ENCODE measurements at places on chromosomes 7 and 10.

- H3K36me3 ChIP-seq = no peaks in the 10 kb centered on the region
- no peak overlapping the region for H3K4me3 ChIP-seq
- DNase-seq = no peak
Observed at GRCh38 chr10:55212051-55212450, 411.0 kb upstream of the PCDH15 start.

DNA sequence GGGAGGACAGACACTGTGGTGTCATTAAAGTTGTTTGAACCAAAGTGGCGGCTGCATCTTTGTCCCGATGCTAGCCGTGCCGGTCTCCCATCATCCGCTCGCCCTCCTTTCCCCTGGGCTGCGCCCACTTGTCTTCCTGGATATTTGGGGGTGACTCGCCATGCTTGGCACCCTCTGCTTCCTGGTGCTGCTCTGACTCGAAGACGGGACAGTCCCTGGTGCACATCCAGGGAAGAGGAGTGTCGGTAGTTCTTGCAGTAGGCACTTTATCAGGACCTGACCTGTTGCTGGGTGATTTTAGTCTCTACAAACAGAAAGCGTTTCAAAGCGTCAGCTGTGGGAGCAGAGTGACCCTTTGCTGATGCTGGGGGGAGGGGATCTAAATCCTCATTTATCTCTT, 68.3 kb upstream of the DNAJB6 start:
- DNase-seq = no peak
- H3K36me3 ChIP-seq = no peaks in the 10 kb centered on the region
- peaks cover 4% of the 10 kb centered on the region for H3K4me1 ChIP-seq
- no peak overlapping the region for H3K27ac ChIP-seq

DNA sequence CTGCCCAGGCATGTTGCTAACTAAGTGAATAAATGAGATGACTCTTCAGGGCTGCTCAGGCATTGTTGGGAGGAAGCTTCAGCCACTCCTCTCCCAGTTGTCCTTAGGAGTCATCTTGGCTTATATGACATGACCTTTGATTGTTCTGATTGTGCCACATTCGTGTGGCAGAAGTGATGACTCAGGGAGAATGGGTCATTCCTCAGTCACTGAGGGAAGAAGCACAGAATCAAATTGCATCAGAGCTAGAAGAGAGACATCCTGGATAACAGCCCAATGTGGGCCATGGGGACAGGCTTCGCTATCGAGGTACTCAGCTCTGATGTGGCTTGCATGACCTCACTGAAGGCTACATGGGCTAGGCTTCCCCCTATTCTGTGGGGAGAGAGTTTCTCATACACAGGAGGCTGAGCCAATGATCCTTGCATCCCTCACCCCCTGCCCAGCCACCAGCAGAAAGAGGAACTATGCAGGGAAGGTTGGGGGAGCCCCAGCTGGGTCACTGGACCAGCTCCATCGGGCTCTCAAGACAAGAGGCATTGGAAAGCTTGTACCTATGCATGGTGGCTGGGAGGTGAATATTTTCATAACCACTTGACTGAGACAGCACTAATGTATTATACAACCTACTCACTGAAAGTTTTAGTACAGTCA, 6.0 kb upstream of the HMX3 start:
- no peaks in the 10 kb centered on the region for H3K36me3 ChIP-seq
- H3K4me1 ChIP-seq = peaks cover 4% of the 10 kb centered on the region
- H3K27me3 ChIP-seq = peaks cover under 1% of the 10 kb centered on the region
- no peak overlapping the region for H3K4me3 ChIP-seq
- no peak overlapping the region for H3K27ac ChIP-seq

DNA sequence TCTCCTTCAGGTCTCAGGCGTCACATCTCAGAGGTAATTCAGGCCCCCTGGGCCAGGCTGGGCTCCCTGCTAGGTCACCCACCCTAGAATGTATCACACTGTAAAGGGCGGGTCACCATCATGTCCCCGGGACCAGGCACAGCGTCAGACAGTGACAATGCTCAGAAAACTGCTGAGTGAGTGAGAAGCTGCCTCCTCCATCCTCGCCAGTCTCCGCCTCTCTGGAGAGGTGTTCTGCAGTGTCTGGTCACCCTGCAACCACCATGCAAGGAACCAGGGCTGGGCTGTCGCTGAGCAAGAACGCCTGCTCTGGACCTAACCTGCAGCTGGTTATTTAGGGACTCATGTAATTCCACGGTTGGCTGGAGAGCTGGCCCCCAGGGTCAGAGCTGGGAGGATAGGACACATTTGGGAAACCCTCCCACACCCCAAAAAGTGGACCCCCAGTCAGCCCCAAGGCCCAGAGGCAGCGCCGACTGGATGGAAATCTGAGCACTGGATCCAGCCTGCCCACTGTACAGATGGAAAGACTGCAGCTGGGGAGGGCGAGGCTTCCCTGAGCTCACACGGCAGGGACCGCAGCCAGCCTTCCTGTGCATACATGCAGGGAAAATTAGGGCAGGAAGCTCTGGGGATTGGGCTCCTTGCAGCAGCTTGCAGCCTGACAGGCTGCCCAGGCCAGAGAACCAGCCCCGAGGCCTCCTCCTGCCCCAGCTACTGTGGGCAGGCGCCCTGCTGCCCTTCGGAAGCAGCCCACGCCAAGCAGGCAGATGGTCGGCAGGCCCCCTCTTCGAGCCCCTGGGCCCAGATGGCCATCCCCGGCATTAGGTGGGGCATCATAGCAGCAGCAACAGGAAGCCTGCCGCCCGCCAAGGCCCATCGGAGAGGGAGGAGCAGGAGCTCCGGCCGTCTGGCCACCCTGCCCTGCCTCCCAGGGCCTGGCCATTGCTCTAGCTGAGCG, 105.4 kb upstream of the ZMIZ1 start:
- DNase-seq = no peak
- H3K36me3 ChIP-seq = no peaks in the 10 kb centered on the region
- H3K27me3 ChIP-seq = no peaks in the 10 kb centered on the region
- H3K4me3 ChIP-seq = no peak overlapping the region
- no peaks in the 10 kb centered on the region for H3K4me1 ChIP-seq

DNA sequence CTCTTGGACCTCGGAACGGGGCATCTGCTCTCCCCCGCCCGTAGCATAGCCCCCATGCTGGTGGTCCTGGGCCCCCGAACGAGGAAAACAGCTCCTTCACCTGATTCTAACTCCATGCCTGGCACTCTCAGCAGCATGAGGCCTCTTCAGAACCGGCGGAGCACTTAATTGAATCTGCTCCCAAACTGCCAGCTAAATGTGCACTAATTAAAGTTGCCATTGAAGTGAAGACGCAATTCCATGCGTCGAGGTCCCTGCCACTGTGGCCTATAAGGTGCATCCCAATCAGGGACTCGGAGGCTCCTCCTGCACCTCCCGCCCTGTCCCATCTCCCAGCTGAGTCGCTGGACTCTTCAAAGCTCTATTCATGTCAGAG, 41.3 kb upstream of the ADGRA1 start:
- H3K27ac ChIP-seq = no peak overlapping the region
- H3K4me3 ChIP-seq = no peak overlapping the region
- no peaks in the 10 kb centered on the region for H3K36me3 ChIP-seq
- no peaks in the 10 kb centered on the region for H3K4me1 ChIP-seq
- no peak for DNase-seq

DNA sequence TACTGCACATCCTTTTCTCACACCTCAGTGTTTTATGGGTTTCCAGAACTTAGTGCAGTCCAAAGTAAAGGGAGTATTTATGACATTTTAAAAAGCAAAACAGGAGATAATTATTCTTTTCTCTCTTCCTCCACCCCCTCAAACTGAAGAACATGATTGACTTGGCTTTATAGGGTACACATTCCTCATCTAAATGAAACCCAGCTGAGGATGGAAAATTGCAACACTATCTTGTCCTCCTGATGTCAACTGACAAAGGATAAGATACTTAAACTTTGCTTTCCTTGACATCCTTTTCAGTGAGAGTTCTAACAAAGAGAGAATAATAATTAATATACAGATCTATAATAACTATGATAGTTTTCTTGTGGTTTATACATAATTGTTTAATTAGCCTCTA, 299.1 kb downstream of the BBS9 start:
- H3K4me1 ChIP-seq = no peaks in the 10 kb centered on the region
- no peak overlapping the region for H3K27ac ChIP-seq
- no peak for DNase-seq
- H3K36me3 ChIP-seq = no peaks in the 10 kb centered on the region
- no peaks in the 10 kb centered on the region for H3K27me3 ChIP-seq

DNA sequence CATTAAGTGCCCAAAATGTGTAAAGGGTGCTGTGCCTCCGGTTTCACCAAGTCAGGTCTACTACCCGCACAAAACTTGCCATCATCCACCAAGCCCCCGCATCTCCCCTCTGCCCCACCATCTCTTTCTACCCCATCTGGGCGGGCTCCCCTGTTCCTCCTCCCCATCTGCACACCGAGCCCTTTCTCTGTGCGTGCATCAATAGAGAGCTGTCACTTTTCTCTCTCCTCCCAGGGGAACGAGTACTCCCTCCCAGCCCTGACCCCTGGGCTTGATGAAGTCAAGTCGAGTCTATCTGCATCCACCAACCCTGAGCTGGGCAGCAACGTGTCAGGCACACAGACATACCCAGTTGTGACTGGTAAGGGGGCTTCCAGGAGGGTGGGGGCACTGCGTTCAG, 63.5 kb downstream of the PAX2 start:
- no peaks in the 10 kb centered on the region for H3K27me3 ChIP-seq
- H3K4me1 ChIP-seq = no peaks in the 10 kb centered on the region
- no peak overlapping the region for H3K4me3 ChIP-seq
- DNase-seq = no peak
- no peak overlapping the region for H3K27ac ChIP-seq

DNA sequence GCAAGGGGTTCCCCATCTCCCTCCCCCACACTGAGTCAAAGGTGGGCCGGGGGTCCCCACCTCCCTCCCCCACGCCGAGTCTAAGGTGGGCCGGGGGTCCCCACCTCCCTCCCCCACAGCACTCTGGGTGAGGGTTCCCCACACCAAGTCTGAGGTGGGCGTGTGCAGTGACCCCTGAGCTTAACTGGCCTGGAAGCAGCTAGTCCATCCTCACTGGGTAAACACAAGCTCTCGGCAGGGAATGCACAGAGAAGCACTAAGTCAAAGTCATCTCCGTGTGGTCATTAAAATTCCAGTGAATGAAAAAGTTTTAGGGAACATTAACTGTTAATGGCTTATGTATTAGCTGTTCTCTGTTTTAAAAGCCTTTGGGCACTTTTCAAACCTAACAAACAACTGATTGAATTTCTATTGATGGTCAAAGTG, 43.7 kb upstream of the PRKAR1B start:
- no peaks in the 10 kb centered on the region for H3K27me3 ChIP-seq
- no peak for DNase-seq
- H3K4me1 ChIP-seq = peaks cover 24% of the 10 kb centered on the region
- peak overlapping the region; percentile 71 for H3K27ac ChIP-seq
- no peaks in the 10 kb centered on the region for H3K36me3 ChIP-seq
- H3K4me3 ChIP-seq = no peak overlapping the region

- H3K27me3 ChIP-seq = no peaks in the 10 kb centered on the region
- H3K4me1 ChIP-seq = peaks cover 5% of the 10 kb centered on the region
- no peaks in the 10 kb centered on the region for H3K36me3 ChIP-seq
- no peak within 1 kb of the TSS for H3K27ac ChIP-seq
- peak within 1 kb of the TSS; percentile 18 for H3K4me3 ChIP-seq
- DNase-seq = peak; percentile 18
Observed at GRCh38 chr7:54541669-54542625, at the start of gene VSTM2A. TSS of gene VSTM2A (plus strand) at chr7:54542375. CDS start at chr7:54542731, 356 bp downstream.

- no peaks in the 10 kb centered on the region for H3K27me3 ChIP-seq
- H3K4me1 ChIP-seq = peaks cover 4% of the 10 kb centered on the region
- H3K4me3 ChIP-seq = no peak overlapping the region
- peak; percentile 30 for DNase-seq
Observed at GRCh38 chr10:19930936-19931893, 115.0 kb downstream of the PLXDC2 start.

GRCh38 chr10:126475074-126475691, 86.9 kb upstream of the ADAM12 start:
- H3K4me3 ChIP-seq = no peak overlapping the region
- no peak overlapping the region for H3K27ac ChIP-seq
- H3K4me1 ChIP-seq = no peaks in the 10 kb centered on the region
- no peaks in the 10 kb centered on the region for H3K27me3 ChIP-seq
- H3K36me3 ChIP-seq = no peaks in the 10 kb centered on the region
- DNase-seq = no peak

DNA sequence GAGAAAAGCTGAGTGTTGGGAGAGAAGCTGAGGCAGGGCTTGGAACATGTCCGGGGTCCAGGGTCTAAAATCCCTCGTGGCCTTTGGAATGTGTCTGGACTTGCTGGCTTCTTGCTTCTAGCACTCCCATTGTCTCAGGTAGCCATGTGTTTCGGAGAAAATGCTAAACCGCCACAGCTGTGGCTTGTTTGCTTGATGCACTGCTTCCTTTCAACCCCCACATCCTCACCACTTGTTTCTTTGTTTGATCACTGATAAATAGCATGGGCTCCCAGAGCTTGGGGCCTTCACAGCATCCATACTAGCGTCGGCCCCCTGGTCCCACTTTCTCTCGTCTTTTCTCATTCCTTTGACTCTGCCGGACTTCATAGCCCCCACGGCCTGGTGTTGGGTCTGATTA, 102.7 kb downstream of the ANKRD26 start:
- no peak overlapping the region for H3K4me3 ChIP-seq
- no peaks in the 10 kb centered on the region for H3K4me1 ChIP-seq
- DNase-seq = no peak

DNA sequence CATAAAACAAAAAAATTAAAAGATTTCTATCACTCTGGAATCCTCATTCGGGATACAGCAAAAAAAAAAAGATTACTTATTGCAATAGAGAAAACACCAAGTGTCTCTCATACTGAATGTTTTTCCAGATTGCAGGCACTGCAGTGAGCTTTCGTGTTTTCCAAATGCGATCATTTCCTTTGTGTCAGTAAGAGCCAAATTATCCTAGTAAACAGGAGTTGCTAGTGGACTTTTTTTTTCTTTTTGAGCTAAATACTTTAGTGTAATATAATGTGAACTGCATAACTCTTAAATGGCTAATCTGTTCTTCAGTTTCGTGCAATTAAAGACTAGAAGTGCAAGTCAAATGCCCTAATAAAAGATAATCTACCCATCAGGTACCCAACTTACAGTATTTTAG, 44.4 kb upstream of the TOMM7 start:
- H3K4me3 ChIP-seq = no peak overlapping the region
- H3K36me3 ChIP-seq = no peaks in the 10 kb centered on the region
- no peaks in the 10 kb centered on the region for H3K27me3 ChIP-seq

- no peak for DNase-seq
- H3K27ac ChIP-seq = no peak overlapping the region
- H3K36me3 ChIP-seq = no peaks in the 10 kb centered on the region
- H3K27me3 ChIP-seq = no peaks in the 10 kb centered on the region
Observed at GRCh38 chr7:763762-764161, 36.7 kb upstream of the PRKAR1B start.

All from ovary (tissue), 10 donors.